ENCODE measurements at places on chromosomes 6 and 20. TPM values are rescaled to one million over a fixed set of nuclear protein-coding genes. Genes with fewer than 3 reads are reported as not detected.

TREML1 gene
- not detected for polyA plus RNA-seq

POPDC3 gene
- 8.3 TPM for polyA plus RNA-seq

HRH3 gene
- polyA plus RNA-seq, result not detected

TP53TG5 gene
- not detected for polyA plus RNA-seq

C20orf141 gene
- polyA plus RNA-seq, result not detected

PHACTR3 gene
- polyA plus RNA-seq, result not detected

GRCh38 chr6:111852725-111853124 is 20.5 kb downstream of the FYN start:
- DNase-seq, result no peak

- no peak for DNase-seq
Measured at GRCh38 chr6:152598421-152598820, 38.7 kb downstream of the SYNE1 start.

- DNase-seq, result no peak
Measured at GRCh38 chr6:27785294-27785693, 126.9 kb downstream of the OR2B2 start.

GRCh38 chr6:25992413-25993340 is 30.1 kb downstream of the TRIM38 start:
- DNase-seq, result peak; percentile 95

- DNase-seq, result no peak
Measured at GRCh38 chr6:34360556-34360955, 31.9 kb downstream of the NUDT3 start.

DNA sequence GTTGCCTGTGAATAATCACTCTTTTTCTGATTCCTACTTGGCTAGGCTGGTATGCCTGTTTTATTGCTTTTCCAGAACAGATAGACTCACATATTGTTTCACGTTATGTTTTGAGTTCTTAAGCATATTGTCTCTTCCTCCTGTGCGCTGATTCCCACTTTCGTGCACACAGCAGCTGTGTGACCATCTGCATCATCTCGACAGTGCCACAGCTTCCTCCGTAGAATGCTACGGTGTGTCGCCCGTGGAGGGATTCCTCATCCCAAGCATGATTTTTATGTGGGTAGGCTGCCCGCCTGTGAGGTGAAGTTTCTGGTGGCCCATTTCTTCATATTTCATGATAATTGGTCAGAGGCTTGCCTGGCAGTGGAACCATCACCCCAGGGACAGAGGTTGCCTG is 31.8 kb downstream of the PLCB4 start:
- DNase-seq, result no peak

DNA sequence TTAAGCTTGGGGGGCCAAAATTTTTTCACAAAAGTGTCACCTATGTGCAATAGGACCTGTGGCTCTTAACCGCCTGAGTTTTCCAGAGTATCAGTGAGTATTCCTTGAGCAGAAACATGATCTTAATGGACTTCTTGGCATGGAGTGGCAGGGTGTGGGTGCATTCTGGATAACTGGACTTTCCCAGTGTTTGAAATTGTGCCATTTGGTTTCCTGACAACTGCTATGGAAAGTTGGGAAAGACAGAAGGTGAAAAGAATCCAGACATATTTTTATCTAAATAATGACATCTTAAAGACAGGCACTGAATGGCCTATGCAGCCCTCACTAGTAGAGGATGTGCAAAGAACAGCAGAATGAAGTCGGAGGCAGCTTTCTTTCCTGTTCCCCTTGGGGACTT is 34.3 kb upstream of the ADTRP start:
- no peak for DNase-seq

GRCh38 chr20:373171-373890 is 7.2 kb upstream of the TRIB3 start:
- DNase-seq, result peak; percentile 82

DNA sequence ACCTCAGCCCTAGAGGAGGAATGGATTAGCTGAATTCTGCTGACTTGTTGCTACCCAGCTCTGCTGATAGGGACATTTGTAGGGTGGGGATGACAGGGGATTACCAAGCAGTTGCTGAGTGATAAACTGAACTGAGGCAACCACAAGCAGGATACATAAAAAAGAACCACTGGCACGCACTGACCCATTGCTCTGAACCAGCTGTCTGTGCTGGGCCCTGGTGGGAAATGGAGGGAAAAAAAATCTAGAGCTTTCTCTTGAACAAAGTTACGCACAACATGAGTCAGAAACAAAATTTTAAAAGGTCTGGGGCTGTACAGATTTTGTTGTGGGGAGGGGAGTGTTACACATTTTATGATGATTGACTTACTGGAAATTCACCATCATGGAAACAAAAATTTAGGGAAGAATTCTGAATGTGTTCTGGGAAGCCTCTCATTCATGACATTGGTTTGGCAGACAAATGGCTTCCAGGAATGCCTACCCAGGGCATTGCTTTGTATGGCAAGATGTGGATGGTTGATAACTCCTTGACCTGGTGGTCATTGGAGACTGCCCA is 37.7 kb downstream of the FOXO3 start:
- peak; percentile 37 for DNase-seq

DNA sequence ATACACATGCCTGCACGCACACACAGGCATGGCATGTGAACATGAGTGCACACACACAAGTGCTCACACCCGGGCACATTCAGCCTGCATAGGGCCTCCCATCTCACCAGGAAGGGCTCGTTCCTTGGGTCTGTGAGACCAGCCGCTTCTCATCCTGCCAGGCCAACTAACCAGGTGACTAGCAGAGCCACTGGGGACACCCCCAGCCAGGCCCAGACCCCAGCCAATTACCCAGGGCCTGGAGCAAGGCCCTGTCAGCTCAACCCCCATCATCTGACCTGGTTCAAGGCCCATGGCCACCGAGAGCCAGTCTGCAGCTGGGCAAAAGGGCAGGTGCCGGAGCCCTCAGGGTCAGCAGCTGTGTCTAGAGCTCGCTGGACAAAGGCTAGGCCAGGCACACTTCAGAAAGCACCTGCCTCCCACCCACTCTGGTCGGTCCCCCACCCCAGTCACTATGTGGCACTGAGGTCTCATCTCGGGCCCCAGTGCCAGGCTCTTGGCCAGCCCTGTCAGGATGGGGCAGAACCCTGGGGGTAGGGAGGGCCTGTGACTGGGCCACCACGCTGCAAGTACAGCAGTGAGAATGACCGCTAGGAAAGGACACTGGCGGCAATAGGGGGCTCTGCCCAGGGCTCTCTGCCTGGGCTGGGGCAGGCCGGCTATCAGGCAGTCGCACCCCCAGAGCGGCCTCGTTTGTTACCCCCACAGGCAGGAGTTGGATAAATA is 26.8 kb upstream of the MRGBP start:
- DNase-seq, result no peak

DNA sequence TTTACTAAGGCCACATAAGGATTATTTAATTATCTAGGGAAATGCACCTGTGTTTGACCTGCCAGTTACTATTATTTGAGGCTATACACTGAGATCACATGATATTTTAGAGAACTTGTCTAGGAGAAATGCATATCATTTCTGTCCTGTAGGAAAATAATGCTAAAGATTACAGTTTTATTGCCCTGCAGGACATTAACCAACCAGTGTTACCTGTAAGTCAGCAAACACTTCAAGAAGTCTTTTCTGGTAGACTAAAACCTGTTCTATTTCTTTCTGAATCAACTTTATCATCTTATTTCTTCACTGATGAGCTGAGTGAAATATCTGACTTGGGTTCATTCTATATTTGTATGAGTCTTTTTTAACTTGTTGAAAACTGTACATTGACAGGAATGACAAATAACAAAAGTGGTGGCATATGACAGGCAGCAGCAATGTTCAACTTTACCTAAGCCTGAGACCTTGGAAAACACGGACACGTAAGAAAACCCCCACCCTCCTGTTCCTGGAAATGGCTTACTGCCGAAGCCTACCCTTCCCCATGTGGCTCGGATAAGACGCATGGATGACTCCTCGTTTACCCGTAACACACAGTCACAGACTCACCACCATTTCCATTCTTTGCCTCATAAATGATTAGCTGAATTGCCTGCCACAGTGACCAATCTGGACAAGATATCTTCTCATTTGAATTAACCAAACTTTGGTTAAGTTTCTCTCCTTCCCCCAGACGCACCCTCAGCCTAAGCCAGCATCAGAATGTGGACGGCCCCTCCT is 118.0 kb upstream of the CD93 start:
- DNase-seq, result no peak

Data from K562 (cell line).